ENCODE measurements at places on chromosomes 4 and X.
A peak's percentile ranks its signal among the peaks of the same experiment; 100 is the strongest.

DNA sequence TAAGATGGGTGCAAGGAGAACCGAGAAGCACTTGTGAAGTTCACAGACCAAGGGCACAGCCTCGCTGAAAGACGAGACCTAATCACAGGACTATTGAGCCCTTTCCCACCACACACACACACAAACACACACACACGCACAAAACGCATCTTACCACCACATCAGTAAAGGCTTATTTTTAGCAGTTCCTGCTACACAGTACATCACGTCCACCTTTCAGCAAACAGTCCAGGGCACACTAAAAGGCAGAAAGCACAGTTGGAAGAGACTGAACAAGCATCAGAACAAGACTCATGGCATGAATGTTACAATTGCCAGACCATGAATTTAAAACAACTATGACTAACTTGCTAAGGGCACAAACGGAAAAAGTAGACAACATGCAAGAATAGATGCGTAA lies 83.6 kb upstream of the MAPK10 start:
- no peak overlapping the region for H3K4me3 ChIP-seq
- H3K27ac ChIP-seq: no peak overlapping the region
- H3K36me3 ChIP-seq: no peaks in the 10 kb centered on the region
- H3K27me3 ChIP-seq: no peaks in the 10 kb centered on the region

DNA sequence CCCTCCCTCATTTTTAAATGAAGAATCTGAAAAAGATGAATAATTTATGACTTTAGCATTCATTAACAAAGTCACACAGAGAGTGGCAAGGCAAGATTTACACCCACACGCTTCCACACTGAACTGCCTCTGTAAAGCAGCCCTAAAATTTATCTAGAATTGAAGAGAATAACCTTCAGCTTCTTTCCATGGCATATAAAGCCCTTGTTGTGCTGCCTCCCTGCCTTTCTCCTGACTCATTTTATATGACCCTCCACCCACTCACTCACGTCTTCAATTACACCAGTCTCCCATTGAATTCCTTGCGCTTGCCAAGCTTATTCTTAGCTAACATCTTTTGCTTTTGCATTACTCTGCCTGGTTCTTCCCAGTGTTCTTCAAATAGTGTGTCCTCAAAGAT lies 2649.3 kb downstream of the PCDH7 start:
- no peak overlapping the region for H3K27ac ChIP-seq
- no peak for DNase-seq
- no peaks in the 10 kb centered on the region for H3K27me3 ChIP-seq

DNA sequence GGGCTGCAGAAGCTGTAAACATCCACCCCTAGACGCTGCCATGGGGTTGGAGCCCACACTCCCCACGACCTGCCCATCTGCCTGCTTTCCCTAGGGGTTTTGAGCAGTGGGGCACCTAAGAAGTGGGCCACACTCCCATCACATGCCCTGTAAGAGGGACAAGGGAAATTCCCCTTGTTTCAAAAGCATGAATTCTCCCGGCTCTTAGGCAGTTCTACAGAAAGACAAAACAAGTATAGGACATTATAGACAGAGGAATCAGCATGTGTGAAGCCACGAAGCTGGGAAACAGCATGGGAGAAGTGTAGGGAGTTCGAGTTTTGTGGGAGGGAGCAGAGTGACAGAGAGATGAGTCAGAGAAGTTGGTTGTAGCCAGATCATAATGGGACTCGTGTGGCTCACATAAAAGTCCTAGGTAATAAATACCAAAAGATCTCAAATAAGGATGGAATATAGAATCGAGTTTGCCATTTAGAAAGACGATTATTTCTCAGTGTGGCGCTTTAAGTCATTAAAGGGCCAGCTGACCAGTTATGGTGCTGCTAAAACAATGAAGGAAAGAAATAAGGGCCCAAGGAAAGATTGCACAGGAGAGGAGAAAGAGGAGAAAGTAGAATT lies 23.9 kb downstream of the APOO start:
- H3K4me1 ChIP-seq: no peaks in the 10 kb centered on the region
- no peak for DNase-seq
- H3K27me3 ChIP-seq: no peaks in the 10 kb centered on the region
- no peak overlapping the region for H3K27ac ChIP-seq

GRCh38 chr4:121189326-121190215 lies 25.4 kb upstream of the TNIP3 start:
- H3K27ac ChIP-seq: no peak overlapping the region
- DNase-seq: no peak
- H3K4me3 ChIP-seq: no peak overlapping the region
- no peaks in the 10 kb centered on the region for H3K36me3 ChIP-seq
- no peaks in the 10 kb centered on the region for H3K27me3 ChIP-seq

DNA sequence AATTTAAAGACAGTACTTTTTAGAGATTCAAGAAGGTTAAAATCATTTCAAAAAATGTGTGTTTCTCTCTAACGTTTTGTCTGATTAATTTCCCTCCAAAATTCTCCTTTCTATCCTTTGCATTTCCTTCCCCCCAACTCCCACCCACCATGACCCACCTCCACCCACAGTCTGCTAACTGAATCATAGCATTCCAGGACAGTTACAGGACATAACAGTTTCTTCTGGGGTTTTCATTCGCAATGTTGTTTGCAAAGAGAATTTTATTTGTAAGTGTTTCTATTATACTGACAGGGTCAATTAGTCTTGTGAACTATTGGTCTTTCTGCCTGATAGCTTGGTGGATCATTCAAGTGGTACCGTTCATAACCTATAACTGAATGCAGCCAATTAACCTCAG lies 53.7 kb downstream of the ANAPC10 start:
- H3K27me3 ChIP-seq: no peaks in the 10 kb centered on the region
- no peaks in the 10 kb centered on the region for H3K4me1 ChIP-seq
- no peak overlapping the region for H3K4me3 ChIP-seq
- H3K27ac ChIP-seq: no peak overlapping the region

DNA sequence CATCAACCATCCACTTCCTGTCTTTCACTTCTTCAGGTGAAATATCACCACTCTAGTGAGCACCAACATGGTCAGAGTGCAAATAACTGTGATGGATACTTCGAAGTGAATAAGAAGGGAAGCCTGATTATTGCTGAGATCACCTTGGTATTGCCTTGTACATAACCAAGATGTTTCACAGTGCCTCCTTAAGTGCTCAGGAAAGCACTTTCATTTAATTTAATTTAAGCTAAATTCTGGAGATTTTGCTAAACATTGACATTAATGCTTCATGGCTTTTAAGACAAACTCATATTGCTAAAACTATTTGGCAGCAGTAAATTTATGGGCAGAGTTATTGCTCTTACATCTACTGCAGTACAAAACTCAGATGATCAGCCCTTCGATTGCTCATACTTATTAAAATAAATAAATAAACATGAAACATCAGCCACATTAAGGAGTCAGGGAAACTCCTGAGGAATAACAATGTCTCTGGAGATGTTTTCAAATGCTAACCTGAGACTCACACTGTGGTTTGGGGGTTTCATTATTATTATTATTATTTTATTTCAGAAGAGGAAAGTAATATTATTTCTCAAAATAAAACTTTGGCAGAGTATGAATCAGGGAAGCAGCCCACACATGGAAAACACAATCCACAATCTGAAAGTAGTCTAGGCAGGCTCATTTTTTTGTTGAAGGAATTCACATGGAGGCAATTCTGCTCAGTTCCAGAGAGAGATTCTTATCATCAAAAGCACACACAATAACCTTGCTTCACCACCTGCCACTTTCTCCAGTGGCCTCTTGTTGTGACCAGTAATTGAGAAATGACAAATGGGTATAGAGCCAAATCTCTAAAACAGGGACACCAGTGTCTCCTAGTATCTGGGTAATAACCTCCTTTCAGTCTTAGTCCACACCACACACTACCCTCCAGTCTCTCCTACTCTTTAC lies 344.2 kb downstream of the MAPK10 start:
- DNase-seq: no peak
- H3K4me3 ChIP-seq: no peak overlapping the region
- no peaks in the 10 kb centered on the region for H3K36me3 ChIP-seq
- no peaks in the 10 kb centered on the region for H3K27me3 ChIP-seq

- H3K36me3 ChIP-seq: no peaks in the 10 kb centered on the region
- no peak for DNase-seq
- H3K27me3 ChIP-seq: no peaks in the 10 kb centered on the region
- H3K4me3 ChIP-seq: no peak overlapping the region
- H3K27ac ChIP-seq: no peak overlapping the region
Observed at GRCh38 chr4:11904117-11904535, 475.4 kb upstream of the HS3ST1 start.

DNA sequence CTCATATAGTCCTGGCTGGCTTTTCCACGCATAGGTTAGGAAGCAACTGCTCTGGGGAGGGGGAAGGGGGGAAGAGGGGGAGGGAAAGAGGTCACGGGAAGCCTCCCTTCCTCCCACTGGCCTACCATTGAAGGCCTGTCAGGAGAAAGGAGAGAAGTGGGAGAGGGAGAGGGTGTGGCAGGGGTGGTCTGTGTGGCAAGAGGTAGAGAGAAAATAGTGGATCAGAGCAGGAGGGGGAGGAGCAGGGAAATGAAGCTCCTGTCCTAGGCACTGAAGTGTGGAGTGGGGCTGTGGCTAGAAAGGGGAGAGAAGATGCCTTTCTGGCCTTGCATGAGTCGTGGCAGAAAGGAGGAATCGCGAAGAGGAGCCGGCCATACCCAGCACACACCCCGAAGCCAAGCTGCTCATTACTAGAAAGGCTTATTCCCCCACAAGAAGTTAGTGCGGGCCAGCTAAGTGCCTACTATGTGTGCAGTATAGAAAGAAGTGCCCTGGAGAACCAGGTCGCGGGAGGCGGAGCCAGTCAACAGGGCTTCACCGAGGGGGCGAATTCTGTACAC lies 1.1 kb upstream of the TMEM164 start:
- H3K27ac ChIP-seq: peak overlapping the region; percentile 42
- no peaks in the 10 kb centered on the region for H3K36me3 ChIP-seq
- H3K27me3 ChIP-seq: no peaks in the 10 kb centered on the region
- no peak for DNase-seq

- no peak for DNase-seq
- no peaks in the 10 kb centered on the region for H3K36me3 ChIP-seq
- H3K4me1 ChIP-seq: peaks cover 86% of the 10 kb centered on the region
- H3K27ac ChIP-seq: peak overlapping the region; percentile 72
Observed at GRCh38 chr4:74534121-74534520, 89.2 kb downstream of the AREG start.
